ENCODE measurements at places on chromosomes 11 and 22.
A peak's percentile ranks its signal among the peaks of the same experiment; 100 is the strongest.

DNA sequence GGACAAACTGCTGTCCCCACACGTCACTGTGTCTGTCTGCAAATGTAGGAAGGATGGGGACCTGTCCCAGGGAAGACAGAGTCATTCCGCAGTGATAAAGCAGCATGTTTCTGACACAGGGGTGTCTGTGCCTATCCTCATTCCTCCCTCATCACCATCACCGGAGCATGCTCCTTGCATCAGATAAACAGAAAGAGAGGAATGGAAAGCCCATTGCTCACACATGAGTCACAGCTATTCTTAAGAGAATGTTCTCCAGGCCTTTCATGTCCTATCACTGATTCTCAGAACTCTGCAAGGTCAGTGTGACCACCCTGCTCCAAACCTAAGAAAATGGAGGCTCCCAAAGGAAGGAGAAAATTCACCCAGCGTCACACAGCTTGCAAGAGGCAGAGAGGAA, 38.9 kb downstream of the ZNF195 start:
- H3K27me3 ChIP-seq, result no peaks in the 10 kb centered on the region
- peak; percentile 94 for DNase-seq
- no peak overlapping the region for H3K4me3 ChIP-seq
- H3K27ac ChIP-seq, result no peak overlapping the region

DNA sequence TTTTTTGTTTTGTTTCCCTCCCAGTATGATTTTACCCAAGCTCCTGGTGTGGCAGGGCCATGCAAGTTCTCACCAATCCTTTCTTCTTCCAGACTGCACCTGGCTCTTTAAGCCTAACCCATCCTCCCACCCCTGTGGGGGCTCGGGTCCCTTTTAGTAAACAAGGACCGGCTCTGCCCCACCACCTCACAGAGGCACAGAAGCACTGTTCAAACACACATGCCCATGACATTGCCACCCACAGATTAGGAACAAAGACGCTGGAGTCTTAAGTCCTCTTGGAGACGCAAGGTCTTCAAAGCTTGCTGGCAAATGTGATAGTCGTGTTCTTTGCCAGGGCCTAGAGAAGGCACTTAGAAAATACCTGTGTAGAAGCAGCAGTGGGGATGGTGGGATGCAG, 18.9 kb downstream of the UQCR10 start:
- H3K27me3 ChIP-seq, result no peaks in the 10 kb centered on the region
- no peak overlapping the region for H3K27ac ChIP-seq
- H3K36me3 ChIP-seq, result peaks cover 23% of the 10 kb centered on the region
- no peak overlapping the region for H3K4me3 ChIP-seq
- DNase-seq, result no peak
- peaks cover 19% of the 10 kb centered on the region for H3K4me1 ChIP-seq

DNA sequence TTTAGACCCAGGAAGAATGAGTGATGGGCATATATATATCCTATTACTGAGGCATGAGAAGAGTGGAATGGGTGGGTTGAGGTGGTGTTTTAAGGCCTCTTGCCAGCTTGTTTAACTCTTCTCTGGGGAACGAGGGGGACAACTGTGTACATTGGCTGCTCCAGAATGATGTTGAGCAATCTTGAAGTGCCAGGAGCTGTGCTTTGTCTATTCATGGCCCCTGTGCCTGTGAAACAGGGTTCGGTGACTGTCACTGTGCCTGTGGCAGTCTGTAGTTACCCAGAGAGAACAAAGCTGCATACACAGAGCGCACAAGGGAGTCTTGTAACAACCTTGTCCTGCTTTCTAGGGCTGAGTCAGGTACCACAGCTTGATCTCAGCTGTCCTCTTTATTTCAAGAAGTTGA, 11.7 kb downstream of the LIMK2 start:
- H3K27ac ChIP-seq, result no peak overlapping the region
- H3K4me3 ChIP-seq, result no peak overlapping the region
- H3K4me1 ChIP-seq, result no peaks in the 10 kb centered on the region
- H3K36me3 ChIP-seq, result no peaks in the 10 kb centered on the region
- DNase-seq, result no peak

DNA sequence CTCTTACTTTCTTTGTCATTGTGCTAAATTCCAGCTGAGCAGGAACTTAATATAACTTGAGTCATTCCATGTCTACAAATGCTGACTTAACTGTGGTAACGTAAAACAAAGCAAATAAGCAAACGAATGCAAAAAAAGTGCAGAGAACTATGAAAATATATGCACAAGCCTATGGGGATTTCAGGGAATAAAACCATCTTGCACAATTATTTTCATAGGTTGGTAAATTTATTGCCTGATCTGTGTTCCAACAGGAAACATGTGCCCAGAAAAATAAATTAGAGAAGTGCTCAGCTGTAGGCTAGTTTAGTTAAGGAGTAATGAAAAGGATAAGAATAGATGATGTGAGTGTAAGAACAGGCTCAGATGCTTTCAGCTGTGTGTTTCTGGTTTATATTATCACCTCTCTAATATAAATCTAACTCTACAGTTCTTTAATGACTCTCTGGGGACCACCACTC, 1169.3 kb downstream of the LRRC4C start:
- H3K27ac ChIP-seq, result no peak overlapping the region
- no peaks in the 10 kb centered on the region for H3K4me1 ChIP-seq
- DNase-seq, result peak; percentile 63
- no peaks in the 10 kb centered on the region for H3K27me3 ChIP-seq

DNA sequence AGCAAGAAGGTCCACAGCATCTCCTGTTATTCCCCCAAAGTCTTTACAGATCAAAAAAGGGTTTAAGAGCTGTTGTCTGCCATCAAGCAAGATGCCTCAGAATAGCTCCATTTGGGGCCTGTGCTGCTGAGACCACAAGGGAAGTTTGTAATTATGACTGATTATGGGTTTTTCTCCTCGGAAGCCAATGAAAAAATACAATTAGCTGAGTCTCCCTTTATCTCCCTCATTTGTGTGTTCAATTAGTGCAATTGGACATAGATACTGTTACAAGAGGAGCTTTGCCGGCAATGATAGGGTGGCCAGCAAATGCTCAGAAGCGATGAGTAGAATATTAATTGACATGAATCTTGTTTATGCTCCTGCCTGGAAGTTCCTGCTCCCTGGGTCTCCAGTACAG, 83.7 kb downstream of the COMMD9 start:
- H3K27ac ChIP-seq, result no peak overlapping the region
- H3K36me3 ChIP-seq, result no peaks in the 10 kb centered on the region
- no peak overlapping the region for H3K4me3 ChIP-seq

GRCh38 chr11:72813740-72814285, 398 bp upstream of the ATG16L2 start:
- DNase-seq, result peak; percentile 80
- peak overlapping the region; percentile 96 for H3K27ac ChIP-seq
- no peaks in the 10 kb centered on the region for H3K36me3 ChIP-seq
- no peaks in the 10 kb centered on the region for H3K27me3 ChIP-seq

- no peak overlapping the region for H3K27ac ChIP-seq
- H3K36me3 ChIP-seq, result no peaks in the 10 kb centered on the region
- H3K4me3 ChIP-seq, result no peak overlapping the region
- H3K4me1 ChIP-seq, result peaks cover 4% of the 10 kb centered on the region
- no peaks in the 10 kb centered on the region for H3K27me3 ChIP-seq
Observed at GRCh38 chr11:59197991-59198390, 14.7 kb downstream of the MPEG1 start.

- H3K4me1 ChIP-seq, result peaks cover 10% of the 10 kb centered on the region
- H3K27ac ChIP-seq, result no peak overlapping the region
- H3K27me3 ChIP-seq, result no peaks in the 10 kb centered on the region
- DNase-seq, result peak; percentile 94
Observed at GRCh38 chr22:21760640-21761039, 25.0 kb upstream of the YPEL1 start.

GRCh38 chr11:25159341-25159740, 662.5 kb downstream of the LUZP2 start:
- H3K36me3 ChIP-seq, result no peaks in the 10 kb centered on the region
- no peaks in the 10 kb centered on the region for H3K27me3 ChIP-seq
- no peak overlapping the region for H3K27ac ChIP-seq
- peak; percentile 79 for DNase-seq
- no peak overlapping the region for H3K4me3 ChIP-seq

DNA sequence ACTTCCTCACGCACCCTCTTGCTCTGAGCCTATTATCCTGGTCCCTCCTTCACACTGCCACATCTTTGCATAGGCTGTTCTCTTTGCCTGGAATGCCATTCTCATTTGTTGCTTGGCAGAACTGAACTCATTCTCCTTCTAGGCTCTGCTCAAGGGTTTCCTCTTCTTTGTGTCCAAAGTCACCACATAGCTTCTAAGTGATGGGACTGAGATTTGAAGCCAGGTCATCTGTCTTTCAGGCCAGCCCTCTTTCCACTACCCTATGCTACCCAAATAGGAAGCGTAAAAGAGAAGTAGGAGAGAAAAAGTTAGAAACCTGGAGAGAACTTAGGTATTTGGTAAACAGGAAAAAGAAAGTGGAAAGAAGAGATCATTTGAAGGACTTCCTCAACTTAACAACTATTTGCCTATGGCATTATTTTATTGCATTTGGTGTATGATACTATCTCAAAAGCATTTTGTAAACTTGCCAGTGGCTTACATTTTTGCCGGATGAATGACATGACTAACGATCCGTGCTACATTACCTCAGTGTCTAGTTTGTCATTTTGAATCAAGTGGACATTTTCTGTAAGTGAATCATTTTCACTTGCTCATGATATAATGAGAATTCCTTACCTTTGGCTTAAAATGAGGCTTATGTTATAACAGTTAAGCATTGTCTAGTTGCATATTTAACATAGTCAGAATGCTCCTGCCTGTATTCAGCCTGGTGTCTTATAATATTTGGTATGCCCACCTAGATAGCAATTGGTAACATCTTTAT, 18.5 kb downstream of the NF2 start:
- H3K27me3 ChIP-seq, result no peaks in the 10 kb centered on the region
- peak overlapping the region; percentile 78 for H3K27ac ChIP-seq
- peak; percentile 84 for DNase-seq

GRCh38 chr22:42990131-42990838, 24.7 kb downstream of the PACSIN2 start:
- H3K27me3 ChIP-seq, result no peaks in the 10 kb centered on the region
- H3K27ac ChIP-seq, result peak overlapping the region; percentile 71
- H3K4me1 ChIP-seq, result peaks cover 31% of the 10 kb centered on the region
- H3K36me3 ChIP-seq, result no peaks in the 10 kb centered on the region
- no peak overlapping the region for H3K4me3 ChIP-seq

DNA sequence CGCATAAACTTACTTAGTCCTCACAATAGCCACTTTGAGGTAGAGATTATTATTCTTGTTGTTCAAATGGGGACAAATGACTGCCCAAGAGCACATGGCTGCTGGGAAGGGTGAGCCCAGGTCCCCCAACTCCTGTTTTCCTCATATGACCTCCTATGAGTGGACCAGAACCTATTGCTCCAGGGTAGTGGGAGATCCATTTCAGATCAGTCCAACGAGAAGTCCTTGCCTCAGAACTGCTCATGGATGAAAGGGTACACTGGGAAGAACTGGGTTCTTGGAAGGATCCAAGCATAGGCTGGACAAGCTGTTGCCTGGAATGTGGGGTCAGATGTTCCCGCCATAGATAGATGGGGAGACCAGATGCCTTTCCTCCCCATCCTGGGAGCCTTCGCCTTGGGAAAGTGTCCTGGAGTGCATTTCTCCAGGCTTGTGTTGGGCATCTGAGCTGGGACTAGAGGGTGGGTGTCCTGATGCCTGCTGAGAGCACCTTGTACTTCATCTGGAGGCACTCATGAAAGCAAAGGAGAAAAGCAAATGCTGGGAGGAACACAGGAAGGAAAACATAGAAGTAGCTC, 146.3 kb upstream of the B3GAT1 start:
- no peak overlapping the region for H3K4me3 ChIP-seq
- H3K36me3 ChIP-seq, result no peaks in the 10 kb centered on the region
- no peaks in the 10 kb centered on the region for H3K4me1 ChIP-seq
- H3K27me3 ChIP-seq, result no peaks in the 10 kb centered on the region
- no peak overlapping the region for H3K27ac ChIP-seq

- DNase-seq, result no peak
- no peaks in the 10 kb centered on the region for H3K36me3 ChIP-seq
- H3K27ac ChIP-seq, result no peak overlapping the region
- H3K4me3 ChIP-seq, result no peak overlapping the region
- no peaks in the 10 kb centered on the region for H3K27me3 ChIP-seq
Observed at GRCh38 chr11:47396049-47396320, 12.4 kb upstream of the SLC39A13 start.

GRCh38 chr11:44559207-44559939, 6.1 kb upstream of the CD82 start:
- H3K27me3 ChIP-seq, result no peaks in the 10 kb centered on the region
- no peaks in the 10 kb centered on the region for H3K36me3 ChIP-seq
- peaks cover 5% of the 10 kb centered on the region for H3K4me1 ChIP-seq
- no peak overlapping the region for H3K27ac ChIP-seq

DNA sequence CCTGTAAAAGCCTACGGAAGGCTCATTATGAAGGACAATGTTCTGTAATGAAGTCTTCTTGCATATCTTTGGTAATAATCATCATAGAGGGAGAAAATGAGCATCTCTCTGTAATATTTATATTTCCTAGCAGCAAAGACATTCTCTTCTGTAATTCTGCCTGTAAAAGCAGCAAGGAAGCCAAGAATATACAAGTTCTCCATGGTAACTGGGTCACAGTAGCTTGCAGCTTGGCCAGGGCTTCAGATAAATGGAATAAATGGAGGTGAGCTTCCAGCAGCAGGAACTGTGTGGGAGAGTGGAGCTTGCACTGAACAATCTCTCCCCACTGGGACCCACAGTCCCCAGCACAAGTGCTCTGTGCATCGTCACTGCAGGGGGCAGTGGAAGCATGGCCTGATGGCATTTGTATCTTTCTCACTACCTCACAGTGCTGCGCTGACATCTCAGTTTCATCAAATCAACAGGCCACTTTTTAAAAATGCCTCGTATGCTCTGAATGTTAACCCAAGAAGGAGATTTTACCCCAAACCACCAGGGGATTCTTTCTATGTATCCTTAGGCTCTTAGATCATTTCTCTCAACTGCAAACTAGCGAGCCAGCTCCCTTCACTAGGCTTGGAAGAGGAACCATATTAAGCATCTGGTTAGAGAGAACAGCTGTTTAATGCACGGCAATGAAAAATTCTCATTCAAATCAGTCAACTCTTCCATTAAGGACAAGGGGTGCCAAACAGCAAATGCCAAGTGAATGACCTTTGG, 1059.7 kb downstream of the OPCML start:
- peak; percentile 6 for DNase-seq
- H3K36me3 ChIP-seq, result no peaks in the 10 kb centered on the region
- no peak overlapping the region for H3K27ac ChIP-seq
- no peaks in the 10 kb centered on the region for H3K4me1 ChIP-seq

DNA sequence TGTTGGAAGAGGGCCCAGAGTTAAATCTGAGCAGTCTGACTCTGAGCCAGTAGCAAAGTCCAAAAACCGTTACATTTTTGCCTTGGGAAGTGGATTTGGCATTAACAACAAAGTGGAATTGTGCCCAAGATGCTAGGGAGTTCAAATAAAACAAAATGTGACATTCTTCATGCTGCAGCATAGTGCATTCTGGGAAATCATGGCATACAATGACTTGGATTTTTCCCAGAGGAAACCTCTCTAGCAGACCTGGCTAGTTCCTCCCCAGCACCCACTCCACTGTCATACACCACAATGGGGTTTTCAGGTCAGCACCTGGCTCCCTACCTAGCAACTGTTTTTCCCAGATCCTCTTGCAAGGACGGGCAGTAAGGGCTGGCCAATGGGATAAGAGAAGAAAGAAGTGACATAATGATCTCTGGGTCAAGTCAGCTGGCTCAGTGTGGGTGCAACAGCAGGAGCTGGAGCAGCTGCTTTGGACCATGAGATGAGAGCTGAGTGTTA, 24.8 kb upstream of the CYB5R3 start:
- H3K27me3 ChIP-seq, result no peaks in the 10 kb centered on the region
- DNase-seq, result peak; percentile 41
- H3K36me3 ChIP-seq, result no peaks in the 10 kb centered on the region
- no peak overlapping the region for H3K4me3 ChIP-seq
- no peak overlapping the region for H3K27ac ChIP-seq
